ENCODE measurements at places on chromosomes 16 and 17.
A peak's percentile ranks its signal among the peaks of the same experiment; 100 is the strongest.

GRCh38 chr16:27330542-27330941 is 16.8 kb downstream of the IL4R start:
- DNase-seq = no peak

GRCh38 chr17:44850025-44850424 is 2.3 kb downstream of the HIGD1B start:
- DNase-seq = no peak

GRCh38 chr17:50609380-50610074 is 25.2 kb upstream of the ABCC3 start:
- DNase-seq = no peak

DNA sequence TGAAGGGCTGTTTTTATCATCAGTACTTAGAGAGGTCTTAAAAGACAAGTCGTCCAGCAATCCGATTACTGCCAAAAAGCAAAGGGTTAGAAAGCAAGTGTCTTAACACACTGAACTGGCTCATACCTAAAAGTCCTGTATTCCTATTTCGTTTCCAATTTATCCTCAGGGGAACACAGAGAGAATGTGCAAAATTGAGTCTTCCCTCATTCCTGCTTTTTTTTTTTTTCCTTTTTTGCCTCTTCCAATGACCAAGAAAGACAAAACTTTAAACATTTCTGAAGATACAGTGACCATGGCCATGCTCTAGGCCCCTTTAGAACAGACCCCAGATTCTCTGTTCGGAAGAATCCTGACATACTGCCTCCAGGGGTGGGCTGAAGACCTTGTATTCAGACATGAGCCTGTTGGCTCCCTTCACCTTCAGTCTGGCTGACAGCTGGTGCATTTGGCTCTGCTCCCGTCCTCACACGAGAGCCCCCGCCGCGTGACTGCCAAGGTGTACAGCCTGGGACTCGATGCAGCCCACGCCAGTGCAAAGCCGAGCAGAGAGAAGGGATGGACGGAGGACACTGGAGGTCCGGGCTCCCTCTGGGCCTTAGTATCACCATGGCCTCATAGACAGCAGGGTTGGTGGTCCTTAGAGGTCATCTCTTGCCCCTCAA is 47.0 kb downstream of the COTL1 start:
- no peak for DNase-seq

GRCh38 chr16:31869511-31870201 is 4.0 kb upstream of the ZNF267 start:
- peak; percentile 97 for DNase-seq

- no peak for DNase-seq
These were observed 133.9 kb downstream of the SPACA3 start for GRCh38 chr17:33125552-33125950.

DNA sequence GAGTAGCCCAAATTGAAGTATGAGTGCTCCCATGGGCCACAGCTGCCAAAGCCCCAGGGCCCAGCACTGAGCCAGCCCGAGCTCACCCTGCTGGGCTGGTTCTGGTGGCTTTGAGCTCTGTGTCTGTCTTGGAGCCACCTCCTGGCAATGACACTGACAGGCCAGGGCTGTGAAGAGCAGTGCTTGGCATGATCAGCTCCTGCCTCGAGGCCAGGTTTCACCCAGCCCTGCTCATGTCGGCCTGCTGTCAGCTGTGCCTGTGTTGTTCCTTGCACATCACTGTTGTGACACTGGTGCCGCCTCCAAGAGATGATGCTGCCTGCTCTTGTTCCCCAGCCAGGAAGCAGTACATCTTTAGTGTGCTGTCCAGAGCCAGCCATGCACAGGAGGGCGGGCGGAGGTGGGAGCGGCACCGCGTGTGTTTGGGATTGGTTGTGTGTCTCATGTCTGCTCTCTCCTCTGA is 26.0 kb downstream of the PLD6 start:
- DNase-seq = no peak

DNA sequence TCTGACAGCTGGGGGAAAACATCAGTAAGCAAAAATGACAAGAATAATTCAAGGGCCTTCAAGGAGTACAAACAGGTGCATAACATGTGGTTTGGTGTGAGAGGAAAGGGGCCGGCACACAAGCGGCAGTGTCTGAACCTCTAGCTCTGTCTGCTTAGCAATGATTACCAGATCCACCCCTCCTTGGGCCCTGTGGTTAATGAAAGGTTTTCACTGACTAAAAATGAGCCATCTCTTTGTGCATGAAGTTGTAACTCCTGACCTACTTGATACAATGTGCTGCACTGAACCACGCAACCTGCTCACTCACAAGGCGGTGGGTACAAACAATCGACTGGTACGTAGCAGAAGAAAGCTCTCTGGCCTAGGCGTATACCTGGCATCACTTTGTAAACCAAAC is 15.1 kb downstream of the FAM117A start:
- DNase-seq = no peak

DNA sequence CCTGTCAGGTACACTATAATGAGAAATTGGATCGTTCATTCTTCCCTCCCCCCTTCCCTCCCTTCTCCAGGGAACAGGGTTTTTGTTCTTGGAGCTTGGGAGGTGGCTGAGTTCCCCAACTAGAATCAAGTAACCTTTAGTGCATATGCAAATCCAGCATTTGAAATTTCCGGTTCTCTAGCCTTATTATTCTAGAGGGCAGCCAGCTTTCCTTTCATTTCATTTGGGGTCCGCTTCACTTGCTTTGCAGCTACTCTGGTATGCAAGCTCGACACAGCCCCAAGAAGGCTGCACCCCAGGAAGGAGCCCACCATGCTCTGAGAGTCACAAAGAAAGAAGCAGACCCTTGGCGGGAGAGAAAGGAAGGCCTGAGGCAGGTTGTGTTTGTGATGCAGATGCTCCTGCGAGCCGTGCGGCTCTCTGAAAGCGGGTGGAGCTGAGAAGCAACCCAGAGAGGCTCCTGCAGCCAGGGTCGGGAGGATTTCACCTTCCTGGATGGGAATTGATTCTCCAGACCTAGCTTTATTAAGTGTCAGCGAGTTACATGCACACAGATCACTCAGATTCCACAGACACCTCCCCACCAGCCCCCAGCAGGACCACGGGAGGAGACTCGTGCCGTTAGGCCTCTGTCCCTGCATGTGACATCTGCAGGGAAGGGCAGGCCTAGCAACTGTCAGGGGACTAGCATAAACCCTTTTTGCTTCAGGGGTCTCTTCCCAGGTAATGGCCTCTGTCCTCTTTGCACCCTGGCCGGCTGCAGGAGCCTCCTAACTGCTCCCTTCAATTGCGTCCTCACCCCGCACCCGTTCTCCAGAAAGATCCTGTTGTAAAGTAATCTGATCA is 34.5 kb downstream of the PMM2 start:
- DNase-seq = no peak

DNA sequence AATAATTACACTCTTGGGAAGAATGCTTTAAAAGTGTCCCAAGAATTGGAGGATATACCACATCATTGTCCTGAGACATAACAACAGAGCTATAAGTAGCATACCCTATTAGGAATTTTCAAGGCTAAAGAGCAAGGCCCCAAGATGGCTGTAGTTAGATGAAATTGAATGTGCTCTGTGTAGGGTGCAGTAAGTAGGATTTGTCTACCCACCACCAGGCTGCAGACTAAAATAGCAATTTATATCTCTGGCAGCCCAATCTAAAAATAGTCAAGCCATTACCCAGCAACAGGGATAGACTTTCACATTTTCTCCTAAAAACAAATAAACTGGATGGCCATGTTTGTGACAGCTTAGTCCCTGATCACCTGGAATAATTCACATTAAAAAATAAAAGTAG is 5.6 kb downstream of the MMD start:
- DNase-seq = no peak

DNA sequence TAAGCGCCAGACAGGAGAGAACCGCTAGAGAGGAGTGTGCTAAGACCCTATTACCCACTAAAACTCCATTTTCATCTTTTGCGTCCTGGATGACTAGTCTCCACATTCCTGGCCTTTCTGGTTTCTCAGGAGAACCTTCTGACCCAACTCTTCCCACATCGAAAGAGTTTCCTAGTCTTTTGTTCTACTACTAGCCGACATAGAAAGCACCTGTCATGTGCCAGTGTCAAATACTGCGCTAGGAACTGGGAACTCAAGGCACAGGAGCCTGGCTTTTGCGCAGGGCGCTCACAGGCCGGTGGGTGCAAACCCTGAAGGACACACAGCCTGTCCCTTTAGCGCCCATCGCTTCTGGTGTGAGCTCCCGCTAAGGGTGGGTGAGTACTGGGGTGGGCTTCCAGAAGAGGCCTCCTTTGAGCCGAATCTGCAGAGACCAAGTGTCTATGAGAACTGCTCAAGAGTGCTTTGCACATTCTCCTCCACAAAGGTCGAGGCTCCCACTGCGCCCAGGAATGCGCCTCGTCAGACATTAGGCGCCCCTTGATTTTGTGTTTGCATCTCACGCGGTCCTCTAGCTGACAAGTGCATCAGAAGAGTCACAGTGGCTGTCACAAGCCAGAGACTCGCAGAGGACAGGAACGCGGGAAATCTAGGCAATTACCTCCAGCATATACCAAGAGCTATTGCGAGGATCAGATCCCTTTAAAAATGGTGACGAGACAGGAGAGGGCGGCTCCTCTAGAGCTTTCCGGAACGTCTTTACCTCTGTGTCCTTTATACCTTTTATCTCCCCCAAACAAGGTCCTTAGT is 2.0 kb upstream of the PSMB3 start:
- DNase-seq = no peak

DNA sequence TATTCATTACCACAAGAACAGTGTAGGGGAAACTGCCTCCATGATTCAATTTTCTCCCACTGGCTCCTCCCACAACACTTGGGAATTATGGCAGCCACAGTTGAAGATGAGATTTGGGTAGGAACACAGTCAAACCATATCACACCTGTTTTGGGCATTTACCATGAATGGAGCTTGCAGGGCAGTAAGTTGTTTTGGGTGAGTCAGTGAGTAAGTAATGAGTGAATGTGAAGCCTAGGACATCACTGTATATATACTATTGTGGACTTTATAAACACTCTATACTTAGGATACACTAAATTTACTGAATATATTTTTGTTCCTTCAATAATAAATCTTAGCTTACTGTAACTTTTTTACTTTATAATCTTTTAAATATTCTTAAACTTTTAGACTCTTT is 48.1 kb downstream of the TBC1D26 start:
- no peak for DNase-seq

DNA sequence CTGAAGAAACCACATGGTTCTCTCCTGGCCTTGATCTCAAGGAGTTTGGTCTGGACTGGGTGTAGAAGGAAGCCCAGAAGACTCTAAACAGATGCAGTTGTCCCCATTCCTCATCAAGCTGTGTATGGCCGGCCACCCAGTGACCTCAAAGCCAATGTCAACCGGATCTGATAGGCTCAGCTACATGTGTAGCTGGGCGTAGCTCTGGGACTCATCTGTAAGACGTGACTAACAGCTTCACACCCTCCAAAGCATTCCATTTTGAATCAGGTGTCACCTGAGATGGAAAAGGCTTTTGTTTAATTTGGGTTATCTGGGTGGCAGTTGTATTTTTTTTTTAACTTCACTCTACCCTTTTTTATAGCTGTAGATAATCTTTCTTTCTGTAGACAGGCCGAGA is 130.4 kb downstream of the ABCC12 start:
- DNase-seq = no peak

- DNase-seq = no peak
These were observed 4.0 kb downstream of the CTC1 start for GRCh38 chr17:8243827-8244226.

DNA sequence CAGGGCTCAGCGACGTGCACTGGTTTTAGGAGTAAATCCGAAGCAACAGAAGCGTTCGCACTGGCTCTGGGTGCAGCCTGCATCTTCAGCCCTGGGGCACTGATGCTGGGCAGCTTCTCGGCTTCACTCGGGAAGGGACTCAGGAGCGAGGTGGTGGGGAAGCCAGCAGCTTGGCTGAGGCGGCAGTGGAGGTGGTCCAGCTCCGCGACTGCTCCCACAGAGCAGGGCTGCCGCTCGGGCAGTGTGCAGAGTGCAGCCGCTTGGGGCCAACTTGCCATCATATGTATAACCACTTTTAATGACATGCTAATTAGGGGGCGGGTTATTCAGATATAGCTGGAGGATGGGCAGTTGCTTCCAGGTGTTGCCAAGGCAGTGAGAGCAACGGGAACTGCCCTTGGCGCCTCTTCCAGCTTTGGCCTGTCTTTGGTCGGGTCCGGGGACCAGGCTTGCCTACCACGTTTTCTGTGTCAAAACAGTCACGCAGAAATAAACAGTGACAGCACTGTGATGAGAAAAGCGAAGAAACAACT is 26.7 kb downstream of the METRNL start:
- no peak for DNase-seq

DNA sequence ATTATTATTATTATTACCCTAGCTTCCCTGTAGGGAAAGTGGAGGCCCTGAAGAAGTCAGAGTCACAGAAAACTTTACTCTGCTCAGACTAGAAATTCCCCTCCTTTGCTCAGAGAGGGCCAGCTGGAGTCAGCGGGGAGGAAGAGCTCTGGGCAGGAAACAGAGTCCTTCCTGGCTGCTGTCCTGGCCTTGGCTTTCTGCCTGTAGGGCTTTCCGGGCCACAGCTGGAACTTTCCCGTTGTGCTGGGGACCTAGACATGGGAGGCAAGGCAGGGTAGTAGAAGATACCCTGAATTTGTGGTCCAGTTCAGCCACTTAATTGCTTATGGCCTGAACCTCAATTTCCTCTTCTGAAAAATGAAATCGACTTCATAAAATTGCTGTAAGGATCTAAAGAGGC is 14.0 kb upstream of the CCL2 start:
- peak; percentile 42 for DNase-seq

DNA sequence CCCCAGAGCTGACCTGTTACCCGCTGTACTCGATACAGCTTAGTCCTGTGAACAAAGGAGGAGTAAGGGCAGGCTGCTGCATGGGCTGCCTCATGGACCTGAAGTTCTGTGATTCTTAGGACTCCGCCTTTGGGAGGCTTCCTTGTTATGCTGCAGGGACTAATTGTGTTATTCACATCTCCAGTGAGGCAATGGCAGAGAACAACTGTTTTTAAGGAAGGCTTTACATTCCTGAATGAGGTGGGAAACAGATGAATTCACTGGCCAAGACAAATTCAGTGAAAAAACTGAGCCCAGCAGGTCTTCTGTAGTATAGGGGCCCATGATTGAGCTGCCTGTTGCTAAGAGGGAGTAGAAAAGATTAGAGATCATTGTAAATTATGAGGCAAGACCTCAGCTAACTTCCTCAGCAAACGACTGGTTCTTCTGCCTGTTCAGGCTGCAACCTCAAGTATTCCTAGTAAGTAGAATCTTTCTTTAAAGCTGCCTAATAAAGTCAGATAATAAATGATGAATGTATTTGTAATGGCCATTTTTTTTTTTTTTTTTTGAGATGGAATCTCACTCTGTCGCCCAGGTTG is 26.3 kb downstream of the ADORA2B start:
- no peak for DNase-seq

GRCh38 chr16:48542020-48542473 is 67.9 kb downstream of the N4BP1 start:
- DNase-seq = no peak

Measured in kidney capillary endothelial cell (primary cell).